Naive thymus-derived CD4-positive, alpha-beta T cell (primary cell): ENCODE measurements at places on chromosomes 3 and 15. TPM values are rescaled to one million over a fixed set of nuclear protein-coding genes. Genes with fewer than 3 reads are reported as not detected.

FGF12 gene
- not detected for polyA plus RNA-seq

SERINC4 gene
- 3.1 TPM for polyA plus RNA-seq

CLSTN2 gene
- not detected for polyA plus RNA-seq

CLDN18 gene
- not detected for polyA plus RNA-seq

ATP13A5 gene
- not detected for polyA plus RNA-seq

MORC1 gene
- not detected for polyA plus RNA-seq

MME gene
- not detected for polyA plus RNA-seq

TRPM7 gene
- 15.5 TPM for polyA plus RNA-seq

EAF1 gene
- polyA plus RNA-seq = 5.7 TPM

CP gene
- 1.3 TPM for polyA plus RNA-seq

STX19 gene
- 0.45 TPM for polyA plus RNA-seq

SPINT1 gene
- polyA plus RNA-seq = 2.0 TPM

FBXO40 gene
- polyA plus RNA-seq = 0.17 TPM

TM4SF4 gene
- polyA plus RNA-seq = not detected

INAFM2 gene
- polyA plus RNA-seq = 2.0 TPM

SEMA5B gene
- not detected for polyA plus RNA-seq

CCDC39 gene
- not detected for polyA plus RNA-seq

IL17RC gene
- polyA plus RNA-seq = 8.3 TPM

SPTSSB gene
- polyA plus RNA-seq = not detected
